Stimulated activated CD4-positive, alpha-beta T cell treated with anti-CD3 and anti-CD28 coated beads, Interleukin-1b, Interleukin-23, amount 100 ng/mL, for 1 hour (primary cell): ENCODE measurements at places on chromosomes 5 and 9.

DNA sequence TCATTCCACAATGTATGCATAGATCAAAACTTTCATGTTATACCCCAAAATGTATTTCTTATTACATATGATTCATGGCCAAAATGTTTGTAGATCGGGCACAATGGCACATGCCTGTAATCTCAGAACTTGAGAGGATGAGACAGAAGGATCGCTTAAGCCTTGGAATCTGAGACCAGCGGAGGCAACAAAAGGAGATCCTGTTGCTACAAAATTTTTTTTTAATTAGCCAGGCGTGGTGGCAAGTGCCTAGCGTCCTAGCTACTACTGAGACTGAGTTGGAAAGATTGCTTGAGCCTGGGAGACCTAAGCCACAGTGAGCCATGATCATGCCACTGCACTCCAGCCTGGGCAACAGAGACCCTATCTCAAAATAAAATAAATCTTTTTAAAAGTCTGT is 89.9 kb downstream of the MAPKAP1 start:
- DNase-seq: no peak

DNA sequence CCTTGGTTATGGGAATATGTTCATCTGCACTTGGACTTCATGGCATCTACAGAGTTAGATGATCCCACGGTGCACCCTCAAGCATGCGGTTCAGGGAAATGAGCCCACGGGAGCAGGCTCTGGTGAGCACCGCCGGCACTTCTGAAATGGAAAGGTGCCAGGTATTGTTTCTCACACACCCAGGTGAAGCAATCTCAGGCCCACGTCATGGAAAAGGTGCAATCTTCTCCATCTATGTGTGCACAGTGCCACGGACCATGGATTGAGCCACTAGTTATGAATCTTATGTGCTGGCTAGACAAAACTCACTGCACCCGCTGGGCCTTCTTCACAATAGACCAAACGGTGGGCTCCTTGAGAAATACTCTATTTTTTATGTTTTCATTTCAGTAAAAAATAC is 27.3 kb downstream of the IRX1 start:
- no peak for DNase-seq

DNA sequence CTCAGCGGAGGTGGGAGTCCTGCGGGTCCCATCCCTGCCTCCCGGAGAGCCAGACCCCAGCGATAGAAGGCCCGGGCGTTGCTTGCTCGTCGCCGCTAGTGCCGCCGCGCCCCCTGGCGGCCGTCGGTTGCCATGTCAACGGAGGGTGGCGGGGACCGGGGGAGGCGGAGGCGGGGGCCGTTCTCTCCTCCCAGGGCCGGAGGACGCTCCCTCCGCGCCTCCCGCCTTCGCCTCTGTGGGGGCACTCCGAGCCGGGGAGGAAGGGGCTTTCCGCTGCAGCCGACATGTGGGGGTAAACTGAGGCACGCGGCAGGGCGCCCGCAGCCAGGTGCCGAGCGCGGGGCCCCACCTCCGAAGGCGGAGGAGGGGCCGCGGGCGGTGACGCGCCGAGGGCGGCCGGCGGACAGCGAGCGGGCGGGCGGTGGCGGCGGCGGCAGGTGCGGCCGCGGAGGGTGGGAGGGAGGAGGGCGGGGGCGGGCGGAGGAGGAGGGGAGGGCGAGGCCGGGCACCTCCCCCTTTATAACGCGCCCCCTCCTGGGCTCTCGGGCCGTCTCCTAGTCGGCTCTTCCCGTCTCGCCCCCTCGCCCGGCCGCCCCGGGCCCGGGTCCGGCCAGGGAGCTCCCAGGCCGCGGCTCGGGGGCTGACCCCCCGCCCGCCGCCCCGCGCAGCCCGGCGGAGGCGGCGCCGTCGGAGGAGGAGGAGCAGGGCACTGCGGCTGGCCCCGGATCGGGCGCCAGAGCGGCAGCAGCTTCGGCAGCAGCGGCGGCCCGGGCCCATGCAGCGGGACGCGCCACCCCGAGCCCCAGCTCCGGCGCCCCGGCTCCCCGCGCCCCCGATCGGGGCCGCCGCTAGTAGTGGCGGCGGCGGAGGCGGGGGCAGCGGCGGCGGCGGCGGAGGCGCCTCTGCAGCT is 556 bp upstream of the CDK9 start:
- peak; percentile 80 for DNase-seq

DNA sequence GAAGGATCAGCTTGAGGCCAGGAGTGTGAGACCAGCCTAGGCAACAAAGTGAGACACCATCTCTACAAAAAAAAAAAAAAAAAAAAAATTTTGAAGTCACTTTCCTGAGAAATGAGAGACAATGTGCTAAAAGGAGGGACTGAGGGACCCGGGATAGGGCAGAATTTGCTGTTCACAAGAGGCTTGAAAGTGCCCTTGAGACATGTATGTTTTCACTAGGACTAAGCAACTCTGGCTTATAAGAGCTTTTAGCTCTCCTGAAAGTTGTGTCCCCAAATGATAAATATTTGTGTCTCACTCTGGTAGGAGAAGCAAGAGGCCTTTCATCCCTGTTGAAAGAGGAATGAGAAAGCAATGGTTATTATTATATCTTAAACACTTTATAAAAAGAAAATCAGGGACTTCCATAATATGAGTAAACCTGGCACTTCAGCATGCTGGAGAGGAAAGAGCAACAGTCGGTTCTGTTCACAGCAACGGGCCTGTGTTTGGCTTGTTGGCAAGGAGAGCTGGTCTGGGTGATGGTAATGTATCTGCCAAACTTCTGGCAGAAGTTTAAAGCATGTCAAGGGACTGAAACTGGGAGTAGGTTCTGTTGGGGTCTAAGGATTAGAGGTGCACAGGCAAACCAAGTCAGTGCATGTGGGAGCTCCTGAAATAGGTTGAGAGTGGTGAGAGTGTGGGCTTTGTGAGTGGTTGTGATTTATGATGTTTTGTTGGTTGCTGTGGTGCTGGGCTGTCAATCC is 32.2 kb downstream of the ENTREP1 start:
- DNase-seq: no peak

DNA sequence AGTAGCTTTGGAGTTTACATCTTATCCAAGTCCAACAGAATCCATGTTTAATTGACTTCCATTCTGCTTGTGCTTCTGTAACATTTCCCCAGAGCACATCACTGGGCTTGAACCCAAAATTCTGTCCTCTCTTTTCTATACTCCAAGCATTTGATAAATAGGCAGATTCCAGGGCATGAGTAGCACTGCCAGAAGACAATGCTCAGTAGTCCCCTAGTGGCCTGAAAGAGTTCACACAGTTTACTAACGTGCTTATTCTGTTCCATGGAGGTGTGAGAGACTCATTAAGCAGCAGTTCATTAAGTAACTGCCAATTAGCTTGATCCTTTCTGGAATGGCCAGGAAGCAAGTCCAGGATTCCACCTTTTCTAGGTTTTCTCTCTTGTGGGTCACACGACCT is 9.4 kb upstream of the GABRA6 start:
- no peak for DNase-seq

- no peak for DNase-seq
Observed at GRCh38 chr9:28471261-28471660, 898.0 kb upstream of the C9orf72 start.

- DNase-seq: no peak
Observed at GRCh38 chr9:69054989-69055388, 19.4 kb downstream of the FXN start.

- DNase-seq: no peak
Observed at GRCh38 chr5:147509041-147509709, 693 bp downstream of the DPYSL3 start.
